ENCODE measurements at places on chromosomes 7 and 10.

DNA sequence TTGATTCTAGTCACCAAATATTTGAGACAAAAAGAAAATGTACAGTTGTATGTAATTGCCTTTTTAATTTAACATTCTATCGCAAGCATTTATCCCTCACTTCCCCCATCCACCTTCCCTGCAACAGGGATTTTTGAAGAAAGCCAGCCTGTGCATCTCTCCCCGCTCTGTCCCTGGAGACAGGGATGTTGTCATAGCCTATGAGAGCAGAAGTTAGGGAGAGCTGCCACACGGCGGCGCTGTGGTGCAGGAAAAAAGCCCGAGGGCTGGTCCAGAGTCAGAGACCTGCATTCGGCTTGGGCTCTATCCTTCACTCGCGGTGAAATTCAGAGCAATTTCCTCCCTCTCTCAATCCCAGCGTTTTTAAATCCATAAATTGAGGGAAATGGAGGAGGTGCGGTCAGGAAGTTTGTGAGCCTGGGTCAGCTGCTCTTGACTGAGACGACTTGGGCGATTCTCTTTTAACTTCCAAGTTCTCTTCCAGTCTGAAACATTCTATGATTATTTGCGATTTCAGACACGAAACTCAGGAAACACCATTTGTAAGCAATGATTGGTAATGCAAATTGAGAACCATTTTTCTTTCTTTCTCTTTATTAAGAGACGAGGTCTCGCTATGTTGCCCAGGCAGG, 17.5 kb downstream of the HKDC1 start:
- DNase-seq = peak; percentile 85

DNA sequence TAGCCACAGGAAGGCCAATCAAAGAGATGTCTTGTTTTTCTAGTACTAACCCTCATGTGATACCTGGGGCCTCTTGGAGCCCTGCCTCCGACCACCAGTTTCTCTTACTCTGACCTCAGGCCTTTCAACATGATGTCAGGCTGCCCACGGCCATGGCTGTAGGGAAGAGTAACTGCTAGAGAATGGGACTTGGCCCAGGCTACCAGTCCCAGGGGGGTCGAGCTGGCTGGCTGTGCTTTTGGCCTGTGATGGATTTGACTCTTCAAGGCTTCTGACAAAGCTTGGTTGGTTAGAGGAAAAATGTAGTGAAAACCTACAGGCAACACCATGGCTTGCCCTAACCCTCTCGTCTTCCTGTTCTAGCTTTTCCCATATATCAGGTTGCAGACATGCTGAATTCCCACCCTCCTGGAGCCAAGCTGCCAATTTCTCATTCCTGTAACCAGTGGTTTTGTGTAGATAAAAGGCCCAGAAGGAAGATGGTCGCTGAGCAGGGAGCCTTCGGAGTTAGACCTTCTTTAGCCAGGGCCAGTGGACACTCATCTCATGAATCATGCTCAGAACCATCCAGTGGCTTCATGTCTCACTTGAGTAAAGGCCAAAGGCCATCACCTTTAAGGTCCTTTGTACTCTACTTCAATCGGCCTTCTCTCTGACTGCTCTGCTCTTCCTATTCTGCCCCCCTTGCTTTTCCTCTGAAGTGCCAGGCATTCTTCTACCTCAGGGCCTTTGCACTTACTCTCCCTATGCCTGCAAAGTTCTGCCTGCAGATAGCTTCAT, 19.7 kb downstream of the SUFU start:
- DNase-seq = no peak

GRCh38 chr10:88379575-88379974, 203.5 kb downstream of the RNLS start:
- no peak for DNase-seq

DNA sequence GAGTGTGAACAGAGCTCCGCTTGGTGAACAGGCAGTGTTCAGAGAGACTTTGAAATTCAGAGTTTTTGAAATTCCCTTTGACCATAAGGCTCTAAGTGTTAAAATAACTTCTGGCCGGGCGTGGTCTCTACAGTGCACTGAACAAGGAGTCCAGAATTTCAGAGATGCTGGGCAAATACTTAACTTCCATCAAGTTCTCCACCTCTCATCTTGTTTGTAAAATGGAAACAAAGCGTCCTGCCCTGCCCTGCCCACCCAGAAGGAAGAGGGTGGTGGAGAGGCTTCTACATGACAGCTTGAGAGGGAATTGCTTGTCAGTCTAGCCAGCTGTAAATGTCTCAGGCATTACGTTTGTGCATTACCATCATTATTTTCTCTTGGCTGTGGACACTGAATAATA, 102.6 kb downstream of the RGS10 start:
- no peak for DNase-seq

DNA sequence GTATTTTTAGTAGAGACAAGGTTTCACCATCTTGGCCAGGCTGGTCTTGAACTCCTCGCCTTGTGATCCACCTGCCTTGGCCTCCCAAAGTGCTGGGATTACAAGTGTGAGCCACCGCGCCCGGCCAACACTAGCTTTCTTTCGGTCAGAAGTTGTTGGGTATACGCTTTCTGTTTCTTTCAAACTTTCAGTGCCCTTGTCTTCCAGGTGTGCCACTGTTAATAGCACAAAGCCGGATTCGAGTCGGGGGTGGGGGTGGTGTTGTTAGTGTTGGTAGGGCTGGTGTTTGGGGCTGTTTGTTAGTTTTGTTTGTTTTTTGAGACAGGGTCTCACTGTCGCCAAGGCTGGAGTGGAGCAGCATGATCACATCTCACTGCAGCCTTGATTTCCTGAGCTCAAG, 33.8 kb upstream of the NANOS1 start:
- no peak for DNase-seq

- DNase-seq = no peak
Measured at GRCh38 chr7:83599131-83599530, 49.8 kb downstream of the SEMA3E start.

DNA sequence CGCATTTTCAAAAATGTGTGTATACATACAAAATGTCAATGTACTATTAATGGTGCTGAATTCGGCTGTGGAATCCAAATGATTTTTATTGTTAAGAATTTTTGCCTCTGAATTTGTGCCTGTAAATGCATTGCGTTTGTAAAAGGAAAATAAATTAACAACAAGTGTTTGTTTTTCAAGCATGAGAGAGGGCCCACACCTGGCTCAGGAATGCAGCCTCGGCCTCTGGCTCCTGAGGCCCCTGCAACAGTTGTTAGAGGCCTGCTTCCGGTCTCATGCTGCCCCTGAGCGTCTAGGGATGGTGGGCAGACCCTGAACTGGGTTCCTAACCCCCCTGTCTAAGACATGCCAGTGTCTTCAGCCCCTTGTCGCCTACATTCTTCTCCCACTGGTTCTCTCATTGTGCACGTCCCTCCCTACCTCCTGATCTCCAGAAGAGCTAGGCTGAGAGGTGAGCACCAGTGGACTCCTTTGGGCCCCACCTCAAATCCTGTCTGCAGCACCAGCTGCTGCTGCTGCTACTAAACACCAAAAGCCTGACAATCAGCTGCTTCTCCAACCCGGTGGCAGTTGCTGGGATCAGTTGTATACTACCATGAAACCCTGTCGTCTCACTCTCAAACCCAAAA, 1.9 kb upstream of the BTBD16 start:
- DNase-seq = no peak

- no peak for DNase-seq
Measured at GRCh38 chr10:131356442-131356841, 44.9 kb upstream of the TCERG1L start.

DNA sequence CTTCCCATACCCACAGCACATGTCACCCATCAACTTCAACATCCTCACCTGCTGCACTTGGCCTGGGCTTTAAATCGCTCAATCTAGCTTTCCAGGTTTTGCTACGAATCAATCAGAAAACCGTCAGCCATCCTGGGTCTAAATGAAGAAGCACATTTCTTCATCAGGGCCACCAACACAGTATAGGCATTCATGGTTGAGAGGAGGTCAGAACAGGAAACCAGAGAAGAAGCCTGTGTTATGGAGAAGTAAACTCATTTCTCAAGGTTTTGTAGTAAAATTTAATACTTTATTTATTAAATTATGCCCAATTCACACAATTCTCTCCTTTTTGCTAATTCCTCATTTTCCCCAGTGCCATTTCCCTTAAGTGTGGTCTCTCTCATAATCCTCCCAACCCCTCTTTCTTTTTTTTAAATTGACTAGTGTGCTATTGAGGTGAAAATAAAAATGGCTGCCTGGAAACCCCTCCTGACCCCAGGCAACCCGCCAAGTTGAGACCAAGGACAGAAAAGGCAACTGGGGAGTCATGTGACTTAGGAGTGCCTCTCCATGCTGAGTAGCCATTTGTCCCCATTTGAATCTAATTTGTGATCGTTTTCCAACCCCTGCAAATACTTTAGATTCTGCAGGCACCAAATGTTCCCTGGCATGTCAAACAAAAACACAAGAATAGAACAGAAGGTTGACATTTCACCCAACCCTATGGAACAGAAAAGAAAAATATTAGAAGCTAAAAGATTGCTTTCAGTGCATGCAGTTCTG, 181.1 kb upstream of the NAMPT start:
- no peak for DNase-seq

DNA sequence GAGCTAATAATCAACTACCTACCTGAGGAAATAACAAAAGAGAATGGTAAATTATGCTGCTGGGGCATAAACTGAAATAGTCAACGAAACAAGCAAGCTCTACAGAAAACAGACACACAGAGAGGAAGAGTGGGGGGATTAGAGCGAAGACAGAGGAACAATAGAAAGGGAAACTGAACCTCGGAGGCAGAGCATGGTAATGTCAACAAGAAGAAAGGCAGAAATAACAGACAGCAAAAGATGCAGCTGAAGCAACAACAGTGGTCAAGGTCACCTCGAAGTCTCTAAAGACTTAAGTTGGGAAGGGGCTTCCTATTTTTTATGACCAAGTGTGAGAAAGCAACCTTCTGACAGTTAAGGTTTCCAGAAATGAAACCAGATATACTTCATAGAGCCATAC, 177.0 kb downstream of the ZNF438 start:
- no peak for DNase-seq

DNA sequence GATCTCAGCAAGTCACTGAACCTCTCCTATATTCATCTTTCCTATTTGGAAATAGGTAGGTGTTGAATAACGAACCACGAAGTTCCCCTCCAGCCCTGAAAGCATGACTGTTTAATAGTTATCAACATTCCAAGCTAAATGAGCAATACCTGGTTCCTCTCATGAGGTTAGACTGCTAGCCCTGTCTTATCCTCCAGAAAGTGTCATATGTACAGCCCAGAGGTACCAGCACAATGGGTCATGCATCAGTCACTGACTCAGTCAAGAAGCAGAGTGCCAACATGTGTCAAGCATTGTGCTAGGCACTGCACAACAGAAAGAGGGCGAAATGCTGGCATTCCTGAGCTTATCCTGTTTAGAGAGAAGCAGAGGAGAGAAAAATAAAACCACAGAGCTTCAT, 70.0 kb downstream of the AMPH start:
- DNase-seq = no peak

DNA sequence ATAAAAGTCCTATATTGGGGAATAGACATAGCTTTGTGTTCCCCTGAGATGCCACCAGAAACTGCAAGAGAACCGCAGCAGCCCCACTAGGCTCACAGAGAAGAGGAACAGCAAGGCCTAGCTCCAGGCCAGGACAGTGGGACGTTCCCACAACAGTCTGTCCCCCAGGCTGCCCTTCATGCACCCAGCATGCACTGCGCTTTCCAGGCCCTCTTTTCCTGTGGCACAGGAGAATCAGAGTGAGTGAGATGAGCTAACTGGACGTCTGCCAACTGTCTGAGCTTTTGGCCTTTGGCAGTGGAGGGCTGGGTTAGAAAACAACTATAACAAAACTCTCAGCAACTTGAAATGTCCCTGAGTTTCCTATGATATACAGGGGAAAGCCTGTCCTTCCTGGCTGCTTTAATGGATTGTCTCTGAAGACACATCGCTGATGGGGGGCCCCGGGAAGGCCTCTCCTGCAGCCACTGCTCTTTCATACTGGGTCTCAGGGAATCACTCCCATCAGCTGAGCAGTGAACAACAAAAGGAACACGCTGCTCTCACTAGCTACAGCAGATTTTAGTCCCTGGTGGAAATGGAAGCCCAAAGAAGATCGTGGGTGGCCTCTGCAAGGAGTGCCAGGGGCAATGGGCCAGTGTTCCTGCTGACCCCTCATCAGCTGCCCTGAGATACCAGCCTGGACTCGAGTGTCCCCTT, 53.5 kb downstream of the PODXL start:
- no peak for DNase-seq

DNA sequence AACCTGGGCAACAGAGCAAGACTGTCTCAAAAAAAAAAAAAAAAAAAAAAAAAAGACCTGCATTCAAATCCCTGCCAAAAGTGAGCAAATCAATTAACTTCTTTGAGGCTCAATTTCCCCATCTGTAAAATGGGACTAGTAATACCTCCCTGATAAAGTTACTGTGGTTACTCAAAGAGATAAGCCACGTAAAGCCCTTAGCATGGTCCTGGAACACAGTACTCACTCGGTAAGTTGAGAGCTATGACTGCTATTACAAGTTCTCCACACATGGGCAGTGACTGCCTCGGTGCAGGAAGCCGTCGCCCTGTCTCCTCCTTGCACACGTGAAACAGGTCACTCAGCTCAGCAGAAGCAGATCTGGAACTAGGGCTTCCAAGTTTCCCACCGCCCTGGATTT, 37.9 kb downstream of the DDIT4 start:
- DNase-seq = no peak

DNA sequence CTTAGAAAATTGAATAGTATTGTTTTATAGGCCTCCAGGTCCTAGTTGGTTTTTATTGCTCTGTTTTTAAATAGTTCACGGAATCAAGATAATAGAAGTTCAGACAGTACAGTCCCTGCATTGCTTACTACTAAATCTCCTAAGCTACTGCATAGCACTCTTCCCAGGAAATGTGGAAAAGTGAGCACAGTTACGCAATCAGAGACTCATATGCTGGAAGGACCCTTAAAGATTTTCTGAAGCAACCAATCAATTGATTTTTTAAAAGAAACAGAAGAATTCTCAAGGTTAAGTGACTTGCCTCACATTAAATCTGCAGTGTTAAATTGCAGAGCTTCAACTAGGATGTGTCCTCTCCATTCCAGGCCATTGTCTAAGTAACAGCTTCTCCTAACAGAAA, 23.1 kb upstream of the DIP2C start:
- no peak for DNase-seq

GRCh38 chr7:134834689-134835462, 55.4 kb downstream of the CALD1 start:
- DNase-seq = no peak

DNA sequence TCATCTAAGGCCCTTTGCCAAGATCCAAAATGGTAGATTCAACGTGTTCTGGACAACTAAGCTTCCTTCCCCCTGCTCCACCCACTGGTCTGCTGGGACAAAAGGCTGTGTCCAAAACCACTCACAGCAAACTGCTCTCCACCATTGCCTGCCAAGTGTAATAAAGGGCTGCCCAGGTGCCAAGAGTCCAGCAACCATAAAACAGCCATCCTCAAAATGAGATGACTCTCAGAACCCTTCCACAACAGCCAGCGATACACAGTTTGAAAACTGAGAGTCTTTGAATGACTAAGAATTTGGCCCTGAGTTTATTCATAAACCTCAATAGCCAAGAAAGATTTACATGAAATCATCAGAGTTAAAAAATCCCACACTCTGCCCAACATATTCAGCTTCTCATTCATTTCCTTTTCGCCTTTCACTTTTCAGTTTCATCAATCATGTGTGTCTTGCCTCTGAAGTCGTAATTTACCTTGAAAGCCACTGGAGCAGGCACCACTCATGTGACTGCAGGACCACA, 658.1 kb upstream of the MGMT start:
- no peak for DNase-seq
